Stimulated activated naive CD8-positive, alpha-beta T cell treated with anti-CD3 and anti-CD28 coated beads, Interleukin-15, amount 100 ng/mL, for 72 hours (primary cell): ENCODE measurements at places on chromosomes 4 and X.

GRCh38 chr4:128177498-128177897, 110.1 kb downstream of the PGRMC2 start:
- no peak for DNase-seq

GRCh38 chr4:176845636-176846035, 52.9 kb upstream of the VEGFC start:
- DNase-seq: no peak

GRCh38 chrX:15269618-15270521, at the start of gene ASB9:
Gene ASB9, minus strand, starts transcription at chrX:15270083. Its CDS starts 209 bp downstream, at chrX:15269874.
- DNase-seq: peak; percentile 5

DNA sequence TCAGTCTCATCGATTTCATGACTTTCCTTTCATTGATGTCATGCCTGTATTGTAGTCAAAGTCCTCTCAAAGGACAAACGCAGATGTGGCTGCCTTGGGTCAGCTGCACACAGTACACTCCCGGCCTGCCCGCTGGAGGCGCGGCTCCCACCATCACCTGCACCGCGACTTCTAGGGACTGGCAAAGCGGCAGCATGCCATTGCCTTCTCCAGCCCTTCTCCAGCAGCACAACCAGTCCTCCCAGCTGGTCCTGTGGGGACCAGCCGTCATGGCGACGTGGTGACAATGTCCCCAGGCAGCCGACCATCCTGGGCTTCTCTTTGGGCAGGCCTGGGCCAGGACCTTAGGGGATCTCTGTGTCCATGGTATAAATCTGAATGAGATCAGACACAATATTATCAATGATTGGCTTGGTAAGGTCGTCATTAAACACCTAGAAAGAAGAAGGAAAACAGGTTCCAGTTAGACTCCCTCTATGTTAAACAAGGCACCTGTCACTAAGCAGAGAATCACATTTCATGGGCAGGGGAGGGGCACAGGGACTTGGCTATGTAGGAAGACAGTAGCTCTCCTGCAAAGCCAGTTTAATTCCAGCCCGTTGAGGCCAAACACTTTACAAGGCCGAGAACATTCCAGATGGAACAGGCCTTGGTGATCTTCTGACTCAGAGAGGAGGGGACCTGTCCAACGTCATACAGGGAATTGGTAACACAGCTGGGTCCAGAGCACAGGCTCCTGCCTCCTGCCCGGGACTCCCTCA, 10.7 kb downstream of the CCNQ start:
- no peak for DNase-seq

DNA sequence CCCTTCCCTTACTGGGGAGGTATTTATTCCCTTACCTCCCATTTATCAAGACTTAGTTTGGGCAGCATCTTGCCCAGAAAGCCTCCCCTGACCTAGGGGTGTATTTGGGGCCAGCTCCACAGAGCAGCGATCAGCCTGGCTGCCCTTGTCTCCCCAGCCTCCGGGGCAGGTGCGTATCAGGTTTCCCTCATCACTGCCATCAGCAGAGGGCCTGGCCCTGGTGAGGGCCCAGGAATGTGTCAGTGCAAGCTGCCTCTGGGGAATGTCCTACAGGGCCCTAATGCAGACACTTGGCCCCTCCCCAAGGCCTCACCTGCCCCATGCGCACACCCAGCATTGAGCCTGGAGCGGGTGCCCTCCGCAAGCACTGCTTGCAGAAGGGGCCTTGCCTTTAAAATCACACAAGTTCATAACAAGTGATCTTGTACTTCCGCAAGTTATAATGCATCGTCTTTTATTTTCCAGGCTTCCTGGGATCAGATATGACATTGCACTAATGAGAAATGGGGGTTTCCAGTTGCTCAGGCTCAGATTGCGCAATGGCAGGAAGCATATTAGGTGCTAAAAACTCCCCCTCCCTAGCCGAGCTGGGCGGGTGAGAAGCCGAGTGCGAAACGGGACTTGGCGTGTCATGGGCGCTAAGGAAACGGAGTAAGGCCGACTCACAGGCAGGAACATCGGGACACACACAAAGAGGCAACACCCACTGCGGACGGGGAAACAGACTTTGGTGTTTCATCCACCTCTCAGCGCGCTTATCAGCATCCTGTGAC, 25.4 kb upstream of the AFAP1 start:
- DNase-seq: no peak

GRCh38 chr4:183727482-183727881, 68.4 kb downstream of the TRAPPC11 start:
- DNase-seq: no peak
